CD4-positive, alpha-beta T cell (primary cell): ENCODE measurements at places on chromosomes 7 and 10. TPM values are rescaled to one million over a fixed set of nuclear protein-coding genes. Genes with fewer than 3 reads are reported as not detected.

Gene PRRT4
- total RNA-seq, result 0.47 TPM

Gene BAMBI
- 2.5 TPM for total RNA-seq

Gene NME8
- total RNA-seq, result not detected

Gene NACAD
- 0.14 TPM for total RNA-seq

DNA sequence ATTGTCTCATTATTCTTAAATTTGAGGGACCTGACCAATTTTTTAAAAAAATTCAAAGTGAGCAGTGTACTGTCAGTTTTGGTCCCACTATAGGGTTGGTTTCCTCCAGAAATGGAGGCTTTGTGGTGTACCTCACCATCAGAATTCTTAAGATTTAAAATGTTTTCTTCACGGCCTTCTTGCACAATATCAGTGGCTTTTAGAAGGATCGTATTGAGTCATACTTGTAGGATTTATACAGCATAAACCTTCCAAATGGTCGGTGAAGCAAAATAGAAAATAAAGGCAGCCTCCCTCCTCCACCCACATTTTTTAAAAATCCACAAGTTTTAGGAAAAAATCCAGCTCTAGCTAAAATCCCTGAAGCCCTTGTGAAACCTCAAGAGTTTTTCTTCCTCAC, 126.4 kb downstream of the RNLS start:
- no peak for DNase-seq

DNA sequence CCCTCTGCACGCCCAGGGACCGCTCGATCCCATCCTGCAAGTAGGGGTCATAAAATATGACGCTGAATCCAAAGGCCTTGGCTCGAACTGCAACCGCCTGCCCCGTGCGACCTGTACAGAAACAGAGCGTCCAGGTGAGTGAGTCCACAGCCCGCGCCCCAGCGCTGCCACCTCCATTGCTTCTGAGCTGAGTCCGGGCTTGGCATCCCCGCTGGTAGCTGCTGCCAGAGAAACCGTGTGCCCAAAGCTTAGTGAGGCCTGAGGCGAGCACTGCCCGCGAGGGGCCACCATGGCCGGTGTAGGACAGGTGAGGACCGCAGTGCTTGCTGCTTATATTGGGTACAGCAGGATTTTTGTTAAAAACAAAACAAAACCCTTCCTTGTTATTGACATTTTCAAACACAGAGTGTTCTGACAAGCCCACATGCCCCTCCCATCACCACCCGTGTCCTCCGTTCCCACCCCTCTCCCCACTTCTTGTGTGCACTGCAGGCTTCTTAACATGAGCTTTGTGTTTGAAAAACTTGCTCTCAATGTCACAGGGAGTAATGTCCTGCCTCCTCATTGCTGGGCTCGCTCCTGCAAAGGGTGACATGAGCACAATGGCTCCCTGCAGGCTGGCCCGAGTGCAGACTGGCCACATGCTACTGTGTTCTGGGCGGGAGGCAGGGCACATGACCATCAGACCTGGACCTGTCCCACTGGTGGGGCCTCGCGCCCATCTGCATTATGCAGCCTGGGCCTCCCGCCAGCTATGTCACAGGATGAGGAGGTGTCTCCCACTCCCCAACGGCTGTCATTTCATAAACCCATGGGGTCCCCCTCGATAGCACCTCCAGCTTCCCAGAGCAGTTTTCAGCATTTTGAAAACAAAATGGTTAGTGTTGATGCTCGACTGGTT, 52.9 kb downstream of the ZRANB1 start:
- DNase-seq, result no peak

DNA sequence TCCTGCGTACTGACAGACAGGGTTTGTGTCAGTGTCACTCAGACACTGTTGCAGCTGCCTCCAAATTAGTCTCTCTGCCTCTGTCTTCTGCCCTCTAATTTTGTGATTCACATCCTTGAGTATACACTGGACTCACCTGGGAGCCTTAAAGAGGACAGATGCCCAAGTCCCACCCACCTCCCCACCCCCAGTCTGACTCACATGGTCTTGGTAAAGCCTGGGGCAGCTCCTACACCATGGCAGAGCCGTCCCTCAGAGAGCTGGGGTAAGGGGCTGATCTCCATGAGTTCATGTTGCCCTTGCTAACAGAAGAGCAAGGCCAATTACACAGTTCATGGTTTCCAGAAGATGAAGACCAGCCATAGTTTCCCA, 197.6 kb upstream of the STK17A start:
- no peak for DNase-seq

DNA sequence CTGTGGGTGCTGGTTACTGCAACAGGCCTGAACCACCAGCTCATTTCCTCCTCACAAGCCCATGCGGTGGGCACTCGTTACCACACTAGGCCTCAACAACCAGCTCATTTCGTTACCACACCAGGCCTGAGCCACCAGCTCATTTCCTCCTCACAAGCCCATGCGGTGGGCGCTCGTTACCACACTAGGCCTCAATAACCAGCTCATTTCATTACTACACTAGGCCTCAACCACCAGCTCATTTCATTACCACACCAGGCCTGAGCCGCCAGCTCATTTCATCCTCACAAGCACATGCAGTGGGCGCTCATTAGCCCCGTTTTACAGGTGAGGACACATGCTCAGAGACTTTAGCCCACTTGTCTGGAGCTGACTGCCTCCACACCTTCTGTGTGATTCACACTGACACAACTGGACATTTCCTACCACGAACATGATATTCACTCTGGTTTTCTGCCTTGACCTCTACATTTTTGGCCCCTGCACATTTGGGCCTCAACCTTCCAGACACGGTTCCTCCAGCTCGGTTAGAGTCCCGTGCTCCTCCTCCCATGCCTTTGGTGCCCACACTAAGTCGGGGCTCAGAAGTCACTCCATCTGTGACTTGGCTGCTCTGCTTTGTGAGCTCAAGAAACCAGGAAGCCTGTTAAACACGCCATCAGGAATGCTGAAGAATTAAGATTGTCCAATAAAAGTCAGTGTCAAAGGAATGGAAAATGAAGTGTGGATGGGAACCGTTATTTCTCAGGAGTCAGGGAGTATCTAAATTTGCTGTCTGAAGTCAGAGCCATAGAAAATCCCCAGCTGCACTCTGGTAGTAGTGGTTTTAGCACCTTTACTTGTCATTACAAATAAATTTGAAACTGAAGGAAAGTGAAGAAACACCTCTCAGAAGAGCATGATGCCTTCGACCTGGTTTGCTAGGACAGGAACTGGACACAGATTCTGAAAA, 55.8 kb upstream of the LANCL2 start:
- DNase-seq, result peak; percentile 4

- DNase-seq, result no peak
These were observed 345.8 kb downstream of the KCNMA1 start for GRCh38 chr10:77291596-77292505.

DNA sequence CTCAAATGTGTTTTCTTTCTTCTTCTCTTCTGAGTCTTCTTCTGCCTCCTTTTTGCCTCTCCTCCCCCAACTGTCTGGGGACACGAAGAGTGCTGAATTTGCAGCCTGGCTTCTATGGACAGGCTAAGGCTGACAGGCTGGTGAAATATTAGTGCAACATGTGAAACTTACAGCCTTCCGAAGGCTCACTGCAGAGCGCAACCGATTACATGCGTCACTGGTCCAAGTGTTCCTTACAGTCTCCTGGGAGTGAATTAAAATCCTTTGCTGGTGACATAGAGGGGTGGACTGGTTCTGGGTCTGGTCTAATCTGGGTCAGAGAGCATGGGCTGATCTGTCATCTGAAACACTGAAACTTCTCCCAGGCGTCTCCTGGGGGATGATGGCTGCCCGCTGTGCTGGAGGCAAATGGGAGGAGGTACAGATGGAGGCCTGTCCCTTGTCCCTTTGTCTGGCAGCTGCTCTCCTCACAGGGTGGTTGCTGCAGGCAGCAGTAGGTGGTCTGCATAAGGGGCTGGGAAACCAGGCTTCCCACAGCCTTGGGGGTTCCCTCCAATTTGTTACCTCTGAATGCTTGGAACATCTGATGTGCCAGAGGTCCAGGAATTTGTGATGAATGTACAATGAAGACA, 143.8 kb upstream of the BMPER start:
- no peak for DNase-seq

- DNase-seq, result no peak
These were observed 220.4 kb upstream of the PTN start for GRCh38 chr7:137563981-137564380.

GRCh38 chr10:47361293-47361692, 13.1 kb downstream of the RBP3 start:
- DNase-seq, result no peak

- no peak for DNase-seq
These were observed 67.7 kb downstream of the DYNC2I1 start for GRCh38 chr7:158923928-158924511.

DNA sequence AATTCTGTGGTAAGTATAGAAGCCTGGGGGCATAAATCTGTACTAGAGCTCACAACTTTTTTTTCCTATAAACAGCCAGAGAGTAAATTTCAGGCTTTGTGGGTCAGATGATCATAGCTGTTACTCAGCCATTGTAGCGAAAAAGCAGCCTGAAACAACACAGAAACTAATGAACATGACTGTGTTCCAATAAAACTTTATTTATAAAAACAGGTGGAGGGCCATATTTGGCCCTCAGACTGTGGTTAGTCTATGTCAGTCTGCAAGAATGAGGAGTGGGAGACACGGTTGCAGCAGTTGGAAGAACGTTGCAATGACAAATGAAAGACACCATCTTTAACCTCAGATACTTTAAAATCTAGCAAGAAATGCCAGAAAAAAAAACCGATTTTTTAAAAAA, 389.6 kb upstream of the PRKCQ start:
- DNase-seq, result no peak
